ENCODE measurements at places on chromosomes 2 and 18. TPM values are rescaled to one million over a fixed set of nuclear protein-coding genes. Genes with fewer than 3 reads are reported as not detected.

The NOSTRIN gene
- total RNA-seq, result 2.2 TPM

The FKBP1B gene
- total RNA-seq, result 9.3 TPM

The NLRC4 gene
- not detected for total RNA-seq

The PSD4 gene
- 11.2 TPM for total RNA-seq

The RBM44 gene
- 0.33 TPM for total RNA-seq

The NPPC gene
- not detected for total RNA-seq

The FKBP7 gene
- 12.3 TPM for total RNA-seq

The SLC4A3 gene
- total RNA-seq, result 2.9 TPM

The DAW1 gene
- total RNA-seq, result 1.7 TPM

The PER2 gene
- 4.5 TPM for total RNA-seq

The KCMF1 gene
- 95.5 TPM for total RNA-seq

The TEX44 gene
- not detected for total RNA-seq

The HOXD10 gene
- 7.5 TPM for total RNA-seq

The STON1 gene
- total RNA-seq, result 0.34 TPM

The TACR1 gene
- total RNA-seq, result 0.39 TPM

The UBE2F gene
- 49.8 TPM for total RNA-seq

The TGOLN2 gene
- total RNA-seq, result 96.3 TPM

The ZNF512 gene
- 19.0 TPM for total RNA-seq

The TRIM54 gene
- 0.44 TPM for total RNA-seq

The L3MBTL4 gene
- not detected for total RNA-seq

The IGFBP5 gene
- total RNA-seq, result 0.19 TPM

The KIAA2012 gene
- total RNA-seq, result not detected

The NUP35 gene
- 37.9 TPM for total RNA-seq

The VWA3B gene
- total RNA-seq, result not detected

The ZNF514 gene
- 7.5 TPM for total RNA-seq

The SCG2 gene
- total RNA-seq, result 1.1 TPM

The PROKR1 gene
- not detected for total RNA-seq

The CCDC85A gene
- total RNA-seq, result 0.11 TPM

The CYTIP gene
- not detected for total RNA-seq

The LRRTM4 gene
- total RNA-seq, result not detected

The RESP18 gene
- not detected for total RNA-seq

The TNFAIP6 gene
- 3.0 TPM for total RNA-seq

The LIMS4 gene
- 0.59 TPM for total RNA-seq

The KYNU gene
- total RNA-seq, result 304 TPM

The FAHD2A gene
- total RNA-seq, result 29.1 TPM

The FSHR gene
- total RNA-seq, result not detected

The HOXD13 gene
- 0.24 TPM for total RNA-seq

The SMYD1 gene
- total RNA-seq, result not detected

The GRB14 gene
- total RNA-seq, result 3.1 TPM

The AGFG1 gene
- 122 TPM for total RNA-seq

The IL36G gene
- total RNA-seq, result not detected
